Stimulated activated CD4-positive, alpha-beta T cell treated with anti-CD3 and anti-CD28 coated beads, TNF-alpha, amount 100 ng/mL, for 24 hours (primary cell): ENCODE measurements at places on chromosomes 1 and 21.

DNA sequence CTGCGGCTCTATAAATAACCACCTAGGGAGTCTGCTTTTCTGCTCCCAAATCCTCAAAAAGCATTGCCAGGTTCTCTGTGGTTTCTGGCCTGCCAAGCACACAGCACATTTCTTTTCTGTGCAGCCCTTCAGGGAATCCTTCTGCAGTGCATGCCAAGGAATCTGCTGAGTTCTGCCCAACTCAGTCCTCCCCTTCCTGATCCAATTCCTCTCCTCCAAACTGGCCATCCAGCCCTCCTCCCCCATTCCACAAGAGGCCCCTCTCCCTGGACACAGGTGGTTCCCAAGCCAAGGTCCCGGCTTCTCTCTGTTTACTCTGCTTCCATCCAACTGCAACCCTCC lies 61.8 kb downstream of the HIVEP3 start:
- DNase-seq = no peak

GRCh38 chr21:33572350-33572749 lies 16.1 kb downstream of the DONSON start:
- DNase-seq = no peak

DNA sequence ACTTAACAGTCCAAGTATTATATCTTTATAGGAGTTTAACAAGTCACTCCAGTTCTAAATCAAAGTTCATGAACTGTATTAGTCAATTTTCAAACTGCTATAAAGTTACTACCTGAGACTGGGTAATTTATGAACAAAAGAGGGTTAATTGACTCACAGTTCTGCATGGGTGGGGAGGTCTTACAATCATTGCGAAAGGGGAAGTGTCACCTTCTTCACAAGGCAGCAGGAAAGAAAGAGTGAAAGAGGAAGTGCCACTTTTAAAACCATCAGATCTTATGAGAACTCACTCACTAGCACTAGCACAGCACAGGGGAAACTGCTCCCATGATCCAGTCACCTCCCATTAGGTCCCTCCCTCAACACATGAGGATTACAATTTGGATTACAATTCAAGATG lies 70.0 kb downstream of the CLCA4 start:
- DNase-seq = no peak

- DNase-seq = no peak
Observed at GRCh38 chr1:63914706-63915105, 140.9 kb downstream of the ROR1 start.

GRCh38 chr1:9263984-9264872 lies 28.5 kb upstream of the SPSB1 start:
- DNase-seq = no peak

GRCh38 chr1:43711524-43712386 lies 4.4 kb downstream of the ST3GAL3 start:
- no peak for DNase-seq

- no peak for DNase-seq
Observed at GRCh38 chr1:158999316-159000069, 10.2 kb upstream of the IFI16 start.

DNA sequence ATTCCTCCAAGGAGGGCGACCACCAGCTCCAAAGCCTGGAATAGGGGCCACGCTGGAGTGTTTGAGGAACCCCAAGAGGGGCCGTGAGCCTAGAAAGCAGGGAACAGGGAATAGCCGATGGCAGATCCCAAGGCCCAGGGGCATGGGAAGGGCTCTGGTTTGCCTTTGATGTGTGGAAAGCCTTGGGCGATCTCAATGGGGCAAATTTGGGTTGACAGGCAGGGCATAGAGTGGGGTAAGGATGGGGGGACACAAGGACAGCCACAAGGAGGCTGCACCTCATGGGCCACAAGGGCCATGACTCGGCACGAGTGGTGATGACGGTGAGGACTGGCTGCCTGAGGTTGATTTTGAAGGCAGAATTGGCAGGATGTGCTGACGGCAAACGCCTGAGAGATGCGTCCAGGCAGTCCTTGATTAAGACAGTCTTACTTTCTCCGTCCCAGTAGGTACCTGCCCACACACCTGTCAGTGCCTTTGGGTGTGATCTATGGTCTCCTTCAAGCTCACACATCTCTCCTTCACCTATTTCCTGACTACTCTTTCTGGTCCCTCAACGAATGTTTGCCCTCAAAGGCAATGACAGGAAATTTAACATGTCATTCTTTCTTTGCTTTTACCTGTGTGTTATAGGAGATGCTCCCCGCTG lies 2.0 kb upstream of the TMPRSS3 start:
- no peak for DNase-seq

DNA sequence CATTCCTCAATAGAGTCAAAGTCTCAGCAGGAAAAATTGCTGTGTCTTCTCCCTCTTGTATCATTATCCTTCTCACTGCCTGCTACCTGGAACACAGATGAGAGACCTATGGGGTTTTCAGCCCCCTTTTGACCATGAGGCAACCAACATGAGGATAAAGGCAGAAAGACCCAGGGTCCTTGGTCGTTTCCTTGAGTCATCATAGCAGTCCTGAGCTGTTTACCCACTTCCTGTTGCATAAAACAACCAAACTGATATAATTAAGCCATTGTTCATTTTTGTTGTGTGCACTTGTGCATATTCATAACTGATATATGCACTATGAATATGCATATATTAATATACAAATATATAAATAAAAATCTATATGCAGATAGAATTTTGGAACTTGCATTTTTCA lies 188.3 kb upstream of the MAP1LC3C start:
- DNase-seq = no peak
